NCI-H748 treated with DMSO at 0.1 percent for 48 hours (cell line): ENCODE measurements at places on chromosomes 6 and 20.
A peak's percentile ranks its signal among the peaks of the same experiment; 100 is the strongest.

DNA sequence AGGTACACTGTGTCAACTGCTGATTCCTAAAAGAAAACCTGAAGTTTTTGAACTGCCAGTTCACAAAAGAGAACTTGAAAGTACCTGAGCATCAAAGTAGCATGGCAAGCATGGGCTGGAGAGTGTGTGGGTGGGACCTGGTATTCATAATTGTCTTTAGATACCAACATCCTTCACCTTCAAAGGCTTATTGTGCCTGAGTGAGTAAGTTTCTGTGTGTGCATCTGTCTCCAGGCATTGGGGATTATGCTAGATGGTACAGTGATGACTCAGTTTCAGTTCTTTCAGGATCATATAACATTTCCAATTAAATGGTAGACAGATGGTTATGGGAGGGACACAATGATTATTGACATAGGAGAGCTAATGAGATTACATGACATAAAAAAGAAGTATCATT lies 238.5 kb downstream of the ZFAND3 start:
- peak; percentile 53 for DNase-seq

GRCh38 chr20:39268981-39269461 lies 306.9 kb downstream of the DHX35 start:
- peak; percentile 17 for DNase-seq

DNA sequence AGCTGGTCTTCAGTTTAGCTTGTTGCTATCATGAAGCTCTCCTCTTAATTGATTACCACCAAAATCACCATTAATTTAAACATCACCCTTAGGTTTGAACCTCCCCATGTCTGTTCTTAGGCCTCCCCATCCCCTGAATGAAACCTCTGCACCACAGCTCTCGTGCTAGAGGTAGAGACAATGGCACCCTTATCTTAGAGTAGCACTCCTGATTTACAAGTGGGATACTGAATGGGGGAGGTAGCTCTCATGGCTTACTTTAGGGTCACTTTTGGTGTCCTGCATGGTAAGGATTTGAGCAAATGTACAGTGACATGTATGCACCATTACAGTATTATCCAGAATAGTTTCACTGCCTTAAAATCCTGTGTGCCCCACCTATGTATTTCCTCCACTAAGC lies 115.6 kb upstream of the ADTRP start:
- no peak for DNase-seq

DNA sequence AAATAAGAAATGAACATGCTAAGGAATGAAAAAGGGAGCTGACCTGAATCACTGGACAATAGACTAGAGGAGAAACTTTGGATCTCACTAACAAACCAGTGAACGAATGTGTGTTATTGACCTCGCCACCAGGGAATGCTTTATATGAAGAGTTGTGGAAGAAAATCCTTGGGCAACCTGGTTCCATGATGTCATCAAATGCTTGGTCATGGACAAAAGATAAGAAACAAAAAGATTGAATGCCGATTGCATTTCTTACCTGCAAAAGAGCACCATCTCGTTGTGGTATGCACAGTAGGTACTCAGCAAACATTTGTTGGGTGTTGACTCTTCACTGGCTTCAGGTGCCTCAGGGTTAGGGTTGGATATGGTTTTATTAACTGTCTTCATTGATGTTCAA lies 165.2 kb upstream of the TSHZ2 start:
- no peak for DNase-seq

GRCh38 chr6:3535776-3536435 lies 79.1 kb upstream of the SLC22A23 start:
- no peak for DNase-seq

DNA sequence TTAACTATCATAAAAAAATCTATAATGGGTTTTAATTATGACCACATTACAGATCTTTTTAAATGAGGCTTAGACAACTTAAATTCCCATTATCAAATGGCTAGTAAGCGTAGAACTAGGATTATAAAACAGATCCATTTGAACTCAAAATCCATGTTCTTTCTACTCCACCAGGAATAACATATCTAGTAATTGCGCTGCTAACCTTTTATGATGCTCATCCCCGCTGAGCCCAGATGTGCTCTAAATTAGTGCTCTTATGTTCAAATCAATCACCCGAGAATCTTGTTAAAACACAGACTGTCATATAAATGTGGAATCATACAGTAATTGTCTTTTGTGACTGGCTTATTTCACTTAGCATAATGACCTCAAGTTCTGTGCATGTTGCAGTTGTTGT lies 903.1 kb downstream of the PHF3 start:
- DNase-seq, result peak; percentile 54

DNA sequence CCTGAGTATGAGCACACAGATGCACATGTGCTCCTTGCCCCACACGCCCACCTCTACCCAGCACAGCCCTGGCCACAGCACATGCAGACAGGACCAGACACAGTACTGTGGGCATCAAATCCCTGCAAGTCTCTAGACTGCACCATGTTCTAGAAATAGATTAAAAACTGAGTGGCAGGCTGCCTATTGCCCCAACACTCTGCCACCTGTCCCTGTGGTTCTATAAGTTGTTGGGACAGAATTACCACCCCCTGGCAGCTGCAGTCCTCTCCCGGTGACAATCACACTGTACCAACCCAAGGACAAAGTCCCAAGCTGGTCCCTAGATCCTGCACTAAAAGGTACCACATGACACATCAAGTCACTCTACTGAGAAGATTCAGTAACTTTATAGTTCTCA lies 70.2 kb downstream of the B3GAT2 start:
- no peak for DNase-seq

DNA sequence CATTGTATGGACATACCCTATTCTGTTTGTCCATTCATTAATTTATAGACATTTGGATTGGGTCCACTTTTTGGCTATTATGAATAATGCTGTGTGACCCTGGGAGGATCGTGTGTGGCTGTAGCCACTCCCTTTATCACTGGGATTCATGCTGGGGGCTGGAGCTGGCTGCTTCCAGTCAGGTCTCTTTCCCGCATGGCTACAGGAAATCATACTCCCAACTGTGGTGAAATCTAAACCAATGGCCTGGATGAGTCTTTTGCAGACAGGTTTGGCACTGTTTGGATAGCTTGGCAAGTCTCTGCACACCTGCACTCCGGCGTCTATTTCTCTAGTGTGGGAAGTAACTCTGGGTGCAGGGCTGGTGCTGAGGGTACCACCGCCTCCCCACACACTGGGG lies 80.4 kb downstream of the RIN2 start:
- no peak for DNase-seq

DNA sequence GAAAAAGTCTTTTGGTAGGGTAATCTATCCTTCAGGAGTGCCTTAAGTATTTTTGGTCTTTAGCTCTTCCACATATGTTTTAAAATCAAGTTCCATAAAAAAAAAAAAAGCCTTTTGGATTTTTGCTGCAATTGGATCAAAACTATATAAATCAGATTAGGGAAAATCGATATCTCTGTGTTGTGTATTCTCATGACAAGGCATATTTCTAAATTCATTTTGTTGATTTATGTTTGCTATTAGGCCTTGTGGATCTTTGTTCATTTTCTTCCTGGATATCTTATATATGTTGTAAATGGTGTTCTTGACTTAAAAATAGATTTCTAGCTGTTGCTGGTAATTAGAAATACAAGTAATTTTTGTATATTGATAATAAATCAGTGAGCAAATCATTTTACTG lies 8.8 kb downstream of the HSF2 start:
- DNase-seq, result no peak

GRCh38 chr20:19562426-19562825 lies 195.6 kb upstream of the RIN2 start:
- no peak for DNase-seq

DNA sequence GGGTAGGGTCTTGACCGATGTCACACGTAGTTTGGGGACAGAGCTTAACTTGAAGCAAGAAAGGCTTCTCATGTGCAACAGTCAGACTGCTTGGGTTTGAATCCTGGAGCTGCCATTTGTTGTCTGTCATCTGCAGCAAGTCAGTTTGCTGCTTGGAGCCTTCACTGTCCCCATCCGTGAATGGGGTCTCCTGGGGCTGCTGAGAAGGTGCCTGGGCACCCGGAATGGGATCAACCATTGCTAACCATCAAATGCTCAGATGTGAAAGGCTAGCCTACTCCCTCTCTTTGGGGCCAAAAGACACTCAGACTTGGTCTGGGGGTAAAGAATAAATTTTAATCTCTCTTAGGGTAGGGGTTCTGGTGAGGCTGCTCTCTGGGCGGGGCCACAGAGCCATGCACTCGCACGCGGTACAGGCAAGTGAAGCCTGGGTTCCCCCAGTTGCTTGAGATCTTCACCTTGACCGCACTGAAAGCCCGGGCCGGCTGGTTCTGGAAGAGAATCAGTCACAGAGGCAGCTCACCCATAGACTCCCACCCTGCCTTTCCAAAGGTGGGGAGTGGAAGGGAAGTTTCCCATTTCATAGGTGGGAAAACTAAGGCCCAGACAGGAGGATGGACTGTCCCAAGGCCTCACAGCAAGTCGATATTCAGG lies 20.6 kb downstream of the SUN5 start:
- no peak for DNase-seq

GRCh38 chr6:127635091-127635490 lies 58.1 kb downstream of the C6orf58 start:
- no peak for DNase-seq

DNA sequence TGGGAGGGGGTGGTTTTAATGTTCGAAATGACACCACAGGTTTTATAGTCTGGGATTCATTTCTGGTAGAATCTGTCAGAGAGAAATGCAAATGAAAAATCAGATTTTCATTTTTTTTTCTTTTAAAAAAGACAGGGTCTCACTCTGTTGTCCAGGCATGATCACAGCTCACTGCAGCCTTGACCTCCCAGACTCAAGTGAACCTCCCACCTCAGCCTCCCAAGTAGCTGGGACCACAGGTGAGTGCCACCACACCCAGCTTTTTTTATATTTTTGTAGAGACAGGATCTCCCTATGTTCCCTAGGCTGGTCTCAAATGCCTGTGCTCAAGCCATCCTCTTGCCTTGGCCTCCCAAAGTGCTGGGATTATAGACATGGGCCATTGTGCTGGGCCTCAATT lies 2.4 kb upstream of the ADNP start:
- no peak for DNase-seq

GRCh38 chr6:129733290-129733689 lies 23.3 kb upstream of the ARHGAP18 start:
- no peak for DNase-seq

- peak; percentile 72 for DNase-seq
These were observed 1.1 kb downstream of the PCSK2 start for GRCh38 chr20:17227669-17228623.

- DNase-seq, result no peak
These were observed 1.2 kb downstream of the PLAGL1 start for GRCh38 chr6:144006736-144007477.

- DNase-seq, result no peak
These were observed 11.0 kb upstream of the ID1 start for GRCh38 chr20:31594002-31594557.

DNA sequence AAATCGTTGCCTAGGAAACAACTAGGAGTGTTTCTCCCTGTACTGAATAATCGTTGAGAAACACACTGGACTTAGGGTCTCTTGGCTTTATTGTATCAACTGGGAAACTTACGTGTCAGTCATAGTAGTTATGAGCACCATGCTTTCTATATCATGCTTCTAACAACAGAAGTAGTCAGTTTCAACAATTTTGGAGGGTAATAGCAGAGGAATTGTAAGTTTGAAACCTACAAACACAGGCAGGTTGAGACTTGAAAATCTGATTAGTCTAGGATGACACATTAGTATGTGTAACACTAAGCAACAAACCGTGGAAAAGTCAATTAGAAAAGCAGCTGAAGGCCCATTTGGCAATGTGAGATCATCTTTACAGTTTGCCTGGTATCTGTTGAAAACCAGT lies 43.9 kb upstream of the FABP7 start:
- DNase-seq, result peak; percentile 95

DNA sequence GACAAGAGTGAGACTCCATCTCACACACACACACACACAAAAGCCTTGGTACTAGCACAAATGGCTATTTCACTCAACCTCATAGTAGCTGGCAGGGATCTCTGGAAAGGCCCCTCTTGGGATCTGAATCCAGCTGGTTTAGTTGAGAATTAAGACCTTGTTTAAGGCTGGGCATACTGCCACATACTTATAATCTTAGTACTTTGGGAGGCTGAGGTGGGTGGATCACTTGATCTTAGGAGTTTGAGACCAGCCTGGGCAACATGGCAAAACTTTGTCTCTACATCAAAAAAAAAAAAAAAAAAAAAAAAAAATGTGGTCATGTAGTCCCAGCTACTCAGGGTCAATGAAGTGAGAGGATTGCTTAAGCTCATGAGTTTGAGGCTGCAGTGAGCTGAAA lies 628.3 kb downstream of the MMUT start:
- DNase-seq, result no peak

- peak; percentile 40 for DNase-seq
These were observed 2.8 kb downstream of the KCNQ5 start for GRCh38 chr6:72624557-72625160.

- no peak for DNase-seq
These were observed 24.9 kb downstream of the TGM2 start for GRCh38 chr20:38139977-38140753.

DNA sequence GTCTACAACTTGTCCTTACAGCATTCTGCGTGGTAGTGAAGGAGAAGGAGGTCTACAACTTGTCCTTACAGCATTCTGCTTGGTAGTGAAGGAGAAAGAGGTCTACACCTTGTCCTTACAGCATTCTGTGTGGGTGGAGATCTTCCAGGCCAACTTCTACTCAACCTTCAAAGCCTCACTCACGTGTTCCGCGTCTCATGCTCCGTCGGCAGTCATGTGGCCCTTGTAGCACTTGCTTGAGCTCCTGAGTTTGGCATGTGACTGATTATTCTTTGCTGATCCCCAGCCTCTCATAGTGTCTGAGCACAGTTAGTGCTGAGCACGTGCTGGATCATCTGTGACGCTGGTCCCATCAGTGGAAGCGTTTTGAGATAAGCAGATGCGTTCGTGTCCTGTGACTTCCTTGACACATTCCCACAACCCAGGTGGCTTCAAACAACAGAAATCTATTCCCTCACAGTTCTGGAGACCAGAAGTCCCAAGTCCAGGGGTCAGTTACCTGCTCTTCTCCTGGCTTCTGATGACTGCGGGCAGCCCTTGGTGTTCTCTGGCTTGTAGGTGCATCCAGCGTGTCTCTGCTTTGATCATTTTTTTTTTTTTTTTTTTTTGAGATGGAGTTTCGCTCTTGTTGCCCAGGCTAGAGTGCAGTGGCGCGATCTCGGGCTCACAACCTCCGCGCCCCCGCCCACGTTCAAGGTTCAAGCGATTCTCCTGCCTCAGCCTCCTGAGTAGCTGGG lies 2.6 kb downstream of the SS18L1 start:
- no peak for DNase-seq

GRCh38 chr20:4100679-4101078 lies 85.3 kb upstream of the RNF24 start:
- no peak for DNase-seq

GRCh38 chr6:3007571-3007970 lies 7.9 kb downstream of the NQO2 start:
- no peak for DNase-seq

DNA sequence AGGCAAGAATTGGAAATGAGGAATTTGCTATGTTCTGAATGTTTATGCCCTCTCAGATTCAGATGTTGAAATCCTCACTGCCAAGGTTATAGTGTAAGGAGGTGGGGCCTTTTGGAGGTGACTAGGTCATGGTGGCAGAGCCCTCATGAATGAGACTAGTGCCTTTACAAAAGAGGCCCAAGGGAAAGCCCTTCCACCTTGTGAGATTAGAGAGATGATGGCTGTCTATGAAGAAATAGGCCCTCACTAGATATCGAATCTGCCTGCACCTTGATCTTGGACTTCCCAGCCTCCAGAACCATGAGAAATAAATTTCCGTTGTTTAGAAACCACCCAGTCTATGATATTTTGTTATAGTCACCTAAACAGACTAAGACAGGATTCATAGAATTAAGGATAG lies 10.4 kb downstream of the ASIP start:
- DNase-seq, result no peak

GRCh38 chr6:85436411-85436810 lies 13.5 kb upstream of the NT5E start:
- no peak for DNase-seq
